ENCODE measurements at places on chromosomes 2 and 18.

DNA sequence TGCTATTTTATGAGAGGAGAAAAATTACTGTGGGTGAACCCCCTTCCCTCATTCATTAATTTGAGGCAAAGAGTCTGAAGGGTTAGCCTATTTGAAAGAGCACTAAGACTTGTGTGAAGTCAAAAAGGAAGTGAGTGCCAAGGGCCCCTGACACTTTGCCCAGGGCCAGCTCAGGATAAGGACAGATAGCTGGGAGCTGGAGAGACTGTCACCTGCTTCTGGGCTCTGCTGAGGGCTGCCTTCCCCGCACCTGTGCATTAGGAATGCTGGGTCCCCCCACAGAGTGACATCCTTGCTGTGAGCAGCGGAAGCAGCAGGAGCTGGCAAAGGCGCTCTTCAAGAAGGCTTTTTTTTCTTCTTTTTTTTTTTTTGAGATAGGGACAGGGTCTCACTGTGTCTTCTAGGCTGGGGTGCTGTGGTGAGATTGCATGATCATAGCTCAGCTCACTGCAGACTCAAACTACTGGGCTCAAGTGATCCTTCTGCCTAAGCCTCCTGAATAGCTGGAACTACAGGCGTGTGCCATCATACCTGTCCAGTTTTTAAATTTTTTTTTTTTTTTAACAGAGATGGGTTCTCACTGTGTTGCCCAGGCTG lies 148.3 kb downstream of the AQP4 start:
- DNase-seq: no peak

DNA sequence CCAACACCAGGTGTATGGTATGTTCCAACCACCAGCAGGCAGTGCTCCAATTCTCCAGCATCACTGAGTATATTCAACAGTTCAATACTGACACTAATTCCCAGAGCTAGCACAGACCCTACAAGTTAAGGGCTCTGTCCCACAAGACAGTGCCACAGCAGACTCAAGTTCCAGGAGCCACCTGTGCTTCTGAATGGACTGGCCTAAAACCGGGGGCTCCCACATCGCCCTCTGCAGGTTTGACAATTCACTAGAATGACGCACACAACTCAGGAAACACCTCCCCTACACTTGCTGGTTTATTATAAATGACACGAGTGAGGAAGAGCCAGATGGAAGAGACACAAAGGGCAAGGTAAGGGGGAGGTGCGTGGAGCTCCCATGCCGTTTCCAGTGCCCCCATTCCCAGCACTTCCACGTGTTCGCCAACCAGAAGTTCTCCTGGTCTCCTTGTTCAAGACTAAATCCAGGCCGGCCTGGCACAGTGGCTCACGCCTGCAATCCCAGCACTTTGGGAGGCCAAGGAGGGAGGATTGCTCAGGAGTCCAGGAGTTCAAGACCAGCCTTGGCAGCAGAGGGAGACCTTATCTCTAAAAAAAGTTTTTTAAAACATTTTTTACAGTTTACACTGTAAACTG lies 12.2 kb upstream of the ATP6V1B1 start:
- DNase-seq: no peak

DNA sequence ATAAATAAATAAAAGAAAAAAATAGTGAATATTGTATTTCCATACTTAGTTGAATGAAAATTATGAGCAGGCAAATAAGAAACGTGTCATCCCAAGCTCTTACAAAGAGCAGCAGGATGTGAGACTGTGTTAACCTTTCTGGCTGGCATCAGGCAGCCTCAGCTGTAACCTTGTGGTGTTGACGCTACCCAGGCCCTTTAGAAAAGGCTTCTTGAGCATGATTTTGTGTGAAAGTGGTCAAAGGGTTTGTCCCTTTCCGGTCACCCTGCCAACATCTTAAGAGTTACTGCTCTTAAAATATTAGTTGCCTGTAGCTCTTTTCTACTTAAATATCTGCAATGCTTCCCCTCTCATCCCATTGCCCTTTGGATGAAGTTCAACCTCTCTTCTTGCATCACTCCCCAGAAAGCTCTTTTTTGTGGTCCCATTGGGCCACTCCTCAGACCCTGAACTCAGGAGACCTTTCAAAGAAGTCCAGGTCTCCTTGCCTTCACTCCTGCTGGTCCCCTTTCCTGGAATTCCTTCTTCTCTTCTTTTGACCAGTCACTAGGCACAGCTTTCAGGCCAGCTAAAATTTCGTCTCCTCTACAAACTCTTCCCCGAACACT lies 35.0 kb downstream of the RHOB start:
- no peak for DNase-seq

DNA sequence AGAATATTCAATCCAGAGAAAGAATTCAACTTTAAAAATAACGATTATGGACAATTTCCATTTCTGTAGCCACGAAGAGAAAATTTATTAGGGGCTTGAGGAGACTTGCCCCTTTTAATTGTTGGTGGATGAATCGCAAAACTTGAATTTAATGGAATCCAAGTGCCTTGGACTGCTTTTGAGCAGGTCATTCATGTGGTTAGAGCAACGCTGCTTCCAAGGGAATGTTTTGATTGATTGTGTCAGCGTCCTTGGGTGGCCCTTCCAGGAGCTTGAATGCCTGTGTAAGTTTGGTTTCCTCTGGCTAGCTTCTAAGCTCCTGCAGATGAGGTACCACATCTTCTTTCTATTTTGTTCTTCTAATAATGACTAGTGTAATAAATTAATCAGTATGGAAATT lies 213.4 kb downstream of the LTBP1 start:
- DNase-seq: no peak

DNA sequence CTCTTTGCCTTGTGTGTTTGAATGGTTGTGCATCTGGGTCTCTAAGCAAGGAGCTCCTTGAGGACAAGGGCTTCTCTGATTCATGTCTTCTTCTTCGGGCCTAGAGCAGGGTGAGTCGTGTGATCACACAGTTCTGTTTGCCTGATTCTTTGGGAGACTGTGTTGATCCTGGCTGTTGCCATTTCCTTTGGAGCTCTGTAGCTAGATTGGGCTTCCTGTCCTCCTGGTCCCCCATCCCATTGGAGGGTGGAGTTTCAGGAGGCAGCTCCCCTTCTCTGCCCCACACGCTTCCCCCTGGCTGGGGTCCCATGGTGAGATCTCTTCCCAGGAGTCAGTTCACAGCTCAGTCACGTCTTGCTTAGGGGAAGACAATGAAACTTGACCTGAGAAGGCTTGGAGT lies 92.8 kb downstream of the TRIB2 start:
- no peak for DNase-seq
